Esophagus squamous epithelium (tissue), 5 donors: ENCODE measurements at places on chromosomes 5 and 9.

DNA sequence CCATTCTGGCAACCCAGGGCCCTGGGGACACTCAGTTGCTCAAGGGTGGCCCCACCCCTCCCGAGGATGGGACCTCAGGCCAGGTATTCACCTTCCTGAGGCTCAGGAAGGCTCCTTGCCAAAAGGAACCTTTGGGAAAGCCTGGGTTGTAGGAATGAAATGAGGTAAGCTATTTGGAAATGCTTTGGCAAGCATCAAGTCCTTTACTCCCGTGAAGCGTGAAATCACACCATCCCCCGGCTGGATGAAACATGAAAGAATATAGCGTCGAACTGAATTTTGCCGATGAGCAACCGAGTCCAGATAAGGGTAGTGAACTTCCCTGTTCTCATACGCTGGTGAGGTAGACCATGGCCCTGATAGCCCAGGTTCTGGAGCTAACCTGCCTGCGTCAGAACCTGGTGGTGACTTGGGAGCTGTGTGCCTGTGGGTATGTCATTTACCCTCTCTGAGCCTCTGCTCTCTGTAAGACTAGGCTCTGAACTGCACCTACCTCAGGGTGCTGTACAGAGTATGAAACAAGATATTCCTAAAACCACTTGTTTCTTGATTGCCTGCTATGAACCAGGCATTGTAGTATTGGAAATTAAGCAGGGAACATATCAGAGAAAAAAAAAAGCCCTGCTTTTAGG is 105.3 kb upstream of the BOD1 start:
- no peaks in the 10 kb centered on the region for H3K4me1 ChIP-seq
- no peak overlapping the region for H3K4me3 ChIP-seq
- H3K36me3 ChIP-seq, result no peaks in the 10 kb centered on the region
- DNase-seq, result no peak
- no peak overlapping the region for H3K27ac ChIP-seq

GRCh38 chr9:108586471-108587139 is 269.2 kb downstream of the ACTL7B start:
- H3K27me3 ChIP-seq, result no peaks in the 10 kb centered on the region
- DNase-seq, result no peak
- no peaks in the 10 kb centered on the region for H3K36me3 ChIP-seq
- H3K27ac ChIP-seq, result no peak overlapping the region
- H3K4me3 ChIP-seq, result no peak overlapping the region
- H3K4me1 ChIP-seq, result no peaks in the 10 kb centered on the region

DNA sequence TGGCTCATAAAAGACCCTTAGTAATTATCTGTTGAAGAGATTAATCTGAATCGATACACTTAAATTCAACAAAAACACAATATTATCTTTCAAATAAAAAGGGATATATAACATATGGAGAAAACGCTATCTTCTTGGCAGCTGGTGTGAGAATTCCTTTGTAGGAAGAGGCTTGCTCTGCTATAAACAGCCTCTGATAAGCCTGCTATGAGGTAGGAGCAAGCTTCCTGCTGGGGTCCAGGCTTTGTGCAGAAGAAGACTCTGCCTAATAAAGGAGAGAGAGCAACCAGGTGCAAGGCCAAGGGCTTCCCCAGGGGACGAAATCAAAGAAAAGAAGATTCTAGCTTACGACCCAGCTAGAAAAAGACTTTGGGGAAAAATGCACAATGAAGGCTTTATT is 43.3 kb upstream of the SSBP2 start:
- H3K4me3 ChIP-seq, result no peak overlapping the region
- no peaks in the 10 kb centered on the region for H3K27me3 ChIP-seq
- H3K36me3 ChIP-seq, result no peaks in the 10 kb centered on the region
- DNase-seq, result no peak

- H3K4me3 ChIP-seq, result peak overlapping the region; percentile 75
- no peak overlapping the region for H3K27ac ChIP-seq
- H3K36me3 ChIP-seq, result peaks cover 4% of the 10 kb centered on the region
- no peak for DNase-seq
- no peaks in the 10 kb centered on the region for H3K27me3 ChIP-seq
Observed at GRCh38 chr5:77087484-77088261, 588 bp upstream of the ZBED3 start.

GRCh38 chr5:123856766-123857165 is 344.8 kb downstream of the CSNK1G3 start:
- DNase-seq, result no peak
- H3K27me3 ChIP-seq, result no peaks in the 10 kb centered on the region
- H3K27ac ChIP-seq, result no peak overlapping the region

DNA sequence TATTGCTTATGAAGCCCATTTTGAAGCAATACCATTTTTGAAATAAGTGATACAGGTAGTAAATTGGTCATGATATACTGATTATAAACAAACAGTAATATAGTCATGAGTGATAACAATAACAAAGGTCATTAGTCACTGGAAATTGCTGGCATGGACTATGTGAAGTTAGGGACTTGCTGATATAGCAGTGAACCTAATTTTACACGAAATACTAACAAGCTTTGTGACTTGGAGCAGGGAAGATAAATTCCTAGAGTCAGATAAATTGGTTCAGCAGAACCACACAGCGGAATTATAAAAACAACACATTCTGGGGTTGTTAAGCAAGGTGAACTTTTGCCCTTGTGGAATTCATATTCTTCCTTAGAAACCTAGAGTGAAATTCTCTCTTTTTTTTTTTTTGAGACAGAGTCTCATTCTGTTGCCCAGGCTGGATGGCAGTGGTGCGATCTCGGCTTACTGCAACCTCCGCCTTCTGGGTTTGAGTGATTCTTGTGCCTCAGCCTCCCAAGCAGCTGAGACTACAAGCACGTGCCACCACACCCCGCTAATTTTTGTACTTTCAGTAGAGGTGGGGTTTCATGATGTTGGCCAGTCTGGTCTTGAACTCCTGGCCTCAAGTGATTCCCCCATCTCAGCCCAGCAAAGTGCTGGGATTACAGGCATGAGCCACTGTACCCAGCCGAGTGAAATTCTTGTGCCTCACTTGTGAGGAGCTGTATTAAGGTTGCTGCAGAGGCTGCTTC is 6.0 kb downstream of the UGCG start:
- H3K27ac ChIP-seq, result peak overlapping the region; percentile 97
- peaks cover 21% of the 10 kb centered on the region for H3K4me1 ChIP-seq
- H3K4me3 ChIP-seq, result no peak overlapping the region
- no peak for DNase-seq

DNA sequence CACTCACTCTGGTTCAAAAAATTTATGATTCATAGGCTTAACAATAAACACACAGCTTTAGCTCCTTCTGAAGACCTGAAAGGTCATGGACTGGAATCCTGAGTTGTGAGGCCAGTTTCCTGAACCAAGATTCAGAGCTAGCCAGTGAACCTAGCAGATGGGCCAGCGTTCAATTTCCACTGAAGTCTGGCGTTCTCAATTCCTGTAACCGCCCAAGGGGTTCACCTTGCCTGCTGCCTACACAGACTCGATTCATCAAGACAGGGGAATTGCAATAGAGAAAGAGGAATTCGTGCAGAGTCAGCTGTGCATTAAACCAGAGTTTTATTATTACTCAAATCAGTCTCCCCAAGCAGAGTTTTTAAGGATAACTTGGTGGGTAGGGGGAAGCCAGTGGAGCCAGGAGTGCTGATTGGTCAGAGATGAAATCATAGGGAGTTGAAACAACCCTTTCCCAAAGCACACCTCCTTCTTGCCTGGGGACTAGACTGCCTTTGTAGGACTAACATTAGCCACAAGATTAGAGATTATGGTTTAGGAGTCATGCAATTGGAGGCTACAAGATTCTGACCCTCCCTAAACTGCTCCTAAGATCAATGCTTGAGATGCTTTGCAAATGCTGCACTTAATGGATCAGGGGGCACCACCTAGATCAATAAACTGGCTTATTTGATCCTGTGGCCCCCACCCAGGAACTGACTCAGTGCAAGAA is 117.5 kb upstream of the SHB start:
- no peak overlapping the region for H3K4me3 ChIP-seq
- no peaks in the 10 kb centered on the region for H3K36me3 ChIP-seq
- H3K4me1 ChIP-seq, result peaks cover 8% of the 10 kb centered on the region
- no peaks in the 10 kb centered on the region for H3K27me3 ChIP-seq
- H3K27ac ChIP-seq, result no peak overlapping the region
- DNase-seq, result no peak

GRCh38 chr5:43042626-43043399 is 2.7 kb upstream of the ANXA2R start:
- no peak for DNase-seq
- peaks cover 6% of the 10 kb centered on the region for H3K4me1 ChIP-seq
- H3K27me3 ChIP-seq, result peaks cover 8% of the 10 kb centered on the region
- peak overlapping the region; percentile 80 for H3K4me3 ChIP-seq
- H3K36me3 ChIP-seq, result no peaks in the 10 kb centered on the region

DNA sequence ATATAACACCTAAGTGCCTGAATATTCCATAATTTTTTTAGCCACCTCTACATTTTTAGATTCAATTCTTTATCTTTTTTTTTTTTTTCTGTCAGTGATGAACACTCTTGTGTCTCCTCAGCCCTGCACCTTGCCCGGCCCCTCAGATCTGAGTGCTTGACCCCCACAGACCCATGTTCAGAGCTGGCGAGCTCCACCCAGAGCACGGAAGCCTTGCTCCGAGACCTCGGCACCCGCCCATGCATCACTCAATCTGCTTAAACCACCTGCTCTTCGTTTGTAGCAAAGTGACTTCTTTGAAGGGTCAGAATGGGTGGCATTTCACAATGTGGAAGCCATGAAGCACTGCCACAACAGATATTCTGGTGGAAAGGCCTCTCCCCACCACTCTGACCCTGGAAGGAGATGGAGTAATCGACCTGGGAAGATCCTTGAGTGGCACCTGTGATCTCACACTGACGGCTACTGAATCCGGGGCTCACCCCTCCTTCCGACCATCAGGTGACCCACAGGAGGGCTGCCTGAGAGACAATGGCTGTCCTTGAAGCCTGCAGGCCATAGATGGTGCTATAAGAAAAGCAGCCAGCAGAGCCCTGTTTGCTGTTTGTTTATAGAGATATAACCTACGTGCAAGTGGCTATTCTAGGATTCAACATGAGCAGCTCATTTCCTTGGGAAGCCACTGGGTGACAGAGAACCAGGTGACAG is 261.1 kb upstream of the IRX4 start:
- DNase-seq, result no peak
- H3K27ac ChIP-seq, result no peak overlapping the region
- H3K36me3 ChIP-seq, result no peaks in the 10 kb centered on the region
- H3K4me3 ChIP-seq, result no peak overlapping the region

GRCh38 chr5:32498484-32498883 is 53.9 kb upstream of the ZFR start:
- H3K27ac ChIP-seq, result no peak overlapping the region
- no peaks in the 10 kb centered on the region for H3K36me3 ChIP-seq
- H3K27me3 ChIP-seq, result no peaks in the 10 kb centered on the region
- H3K4me1 ChIP-seq, result no peaks in the 10 kb centered on the region
- no peak for DNase-seq

DNA sequence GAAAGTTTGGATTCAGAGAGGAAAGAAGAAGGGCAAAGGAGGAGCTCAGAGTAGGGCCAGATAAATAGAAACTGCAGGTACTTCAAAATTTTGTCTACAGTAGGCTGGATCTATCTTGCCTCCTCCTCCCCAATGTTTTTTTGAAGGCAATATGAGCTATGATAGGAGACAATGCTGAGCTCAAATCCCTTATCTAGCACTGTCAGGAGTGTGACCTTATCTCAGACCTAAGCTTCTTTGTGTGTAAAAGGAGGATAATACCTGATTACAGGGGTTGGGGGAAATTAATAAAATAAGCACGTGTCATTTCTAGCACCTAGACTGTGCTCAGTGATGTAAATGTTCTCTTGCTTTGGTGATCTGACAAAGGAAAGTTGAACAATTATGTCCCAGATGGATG is 137.8 kb upstream of the CD180 start:
- no peaks in the 10 kb centered on the region for H3K36me3 ChIP-seq
- H3K4me3 ChIP-seq, result no peak overlapping the region
- H3K27ac ChIP-seq, result no peak overlapping the region
- no peaks in the 10 kb centered on the region for H3K27me3 ChIP-seq
- H3K4me1 ChIP-seq, result no peaks in the 10 kb centered on the region
- no peak for DNase-seq

- no peak for DNase-seq
- H3K4me3 ChIP-seq, result no peak overlapping the region
- no peak overlapping the region for H3K27ac ChIP-seq
- H3K4me1 ChIP-seq, result no peaks in the 10 kb centered on the region
- H3K36me3 ChIP-seq, result no peaks in the 10 kb centered on the region
- no peaks in the 10 kb centered on the region for H3K27me3 ChIP-seq
Observed at GRCh38 chr5:57157131-57157530, 16.7 kb upstream of the GPBP1 start.

GRCh38 chr9:135648494-135649410 is 9.4 kb upstream of the GLT6D1 start:
- H3K27ac ChIP-seq, result no peak overlapping the region
- DNase-seq, result no peak
- no peaks in the 10 kb centered on the region for H3K36me3 ChIP-seq

DNA sequence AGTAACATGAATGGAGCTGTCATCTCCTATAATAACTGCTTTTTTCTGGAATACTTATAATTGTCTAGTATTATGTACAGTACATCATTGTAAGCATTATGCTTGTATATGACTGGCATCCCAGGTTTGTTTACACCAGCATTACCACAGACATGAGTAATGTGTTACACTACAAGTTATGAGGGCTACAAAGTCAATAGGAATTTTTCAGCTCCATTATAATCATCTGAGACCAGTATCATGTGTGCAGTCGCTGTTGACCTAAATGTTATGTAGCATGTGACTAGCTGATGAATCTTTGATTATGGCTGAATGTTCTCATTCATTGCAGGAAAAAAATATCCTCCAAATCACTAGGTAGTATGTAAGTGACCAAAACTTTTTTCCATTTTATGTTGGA is 2.2 kb downstream of the ZCCHC9 start:
- H3K27me3 ChIP-seq, result no peaks in the 10 kb centered on the region
- DNase-seq, result no peak
- H3K4me3 ChIP-seq, result no peak overlapping the region
- peaks cover 42% of the 10 kb centered on the region for H3K4me1 ChIP-seq
- H3K36me3 ChIP-seq, result no peaks in the 10 kb centered on the region

DNA sequence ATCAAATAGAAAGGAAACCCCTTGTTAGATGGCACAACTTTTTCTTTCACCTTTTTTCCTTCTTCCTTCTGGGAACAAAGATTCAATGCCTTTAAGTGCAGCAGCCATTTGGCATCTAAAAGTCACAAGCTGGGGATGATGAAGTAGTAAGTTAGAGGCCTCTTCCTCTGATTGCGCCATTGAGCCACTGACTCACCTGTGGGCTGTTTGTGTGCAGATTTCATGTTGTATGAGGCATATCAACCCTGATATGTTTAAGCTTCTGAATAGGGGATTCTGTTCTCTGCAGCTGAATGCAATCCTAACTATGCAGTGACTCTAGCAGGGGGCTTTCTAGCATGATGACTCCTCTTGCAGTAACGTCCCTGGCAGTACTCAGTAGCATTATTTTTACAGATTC is 599.9 kb downstream of the CSNK1G3 start:
- no peak overlapping the region for H3K27ac ChIP-seq
- H3K36me3 ChIP-seq, result no peaks in the 10 kb centered on the region
- no peak overlapping the region for H3K4me3 ChIP-seq
- DNase-seq, result no peak

GRCh38 chr5:1029282-1029944 is 20.8 kb downstream of the NKD2 start:
- H3K4me1 ChIP-seq, result no peaks in the 10 kb centered on the region
- H3K4me3 ChIP-seq, result no peak overlapping the region
- no peaks in the 10 kb centered on the region for H3K36me3 ChIP-seq
- no peak overlapping the region for H3K27ac ChIP-seq
- DNase-seq, result no peak

GRCh38 chr5:132098621-132099020 is 25.0 kb downstream of the CSF2 start:
- DNase-seq, result no peak
- no peaks in the 10 kb centered on the region for H3K36me3 ChIP-seq
- peaks cover 23% of the 10 kb centered on the region for H3K4me1 ChIP-seq
- no peak overlapping the region for H3K4me3 ChIP-seq
- H3K27ac ChIP-seq, result no peak overlapping the region
